ENCODE measurements at places on chromosomes 12 and 14. TPM values are rescaled to one million over a fixed set of nuclear protein-coding genes. Genes with fewer than 3 reads are reported as not detected.

OAS1 gene
- total RNA-seq: 3.6 TPM

TAS2R8 gene
- total RNA-seq: 0.36 TPM

GRCh38 chr12:102010265-102010994 lies 51.4 kb downstream of the WASHC3 start:
- no peaks in the 10 kb centered on the region for H3K36me3 ChIP-seq
- H3K4me1 ChIP-seq: no peaks in the 10 kb centered on the region
- H3K27me3 ChIP-seq: no peaks in the 10 kb centered on the region
- DNase-seq: no peak
- H3K27ac ChIP-seq: no peak overlapping the region
- H3K4me3 ChIP-seq: no peak overlapping the region

DNA sequence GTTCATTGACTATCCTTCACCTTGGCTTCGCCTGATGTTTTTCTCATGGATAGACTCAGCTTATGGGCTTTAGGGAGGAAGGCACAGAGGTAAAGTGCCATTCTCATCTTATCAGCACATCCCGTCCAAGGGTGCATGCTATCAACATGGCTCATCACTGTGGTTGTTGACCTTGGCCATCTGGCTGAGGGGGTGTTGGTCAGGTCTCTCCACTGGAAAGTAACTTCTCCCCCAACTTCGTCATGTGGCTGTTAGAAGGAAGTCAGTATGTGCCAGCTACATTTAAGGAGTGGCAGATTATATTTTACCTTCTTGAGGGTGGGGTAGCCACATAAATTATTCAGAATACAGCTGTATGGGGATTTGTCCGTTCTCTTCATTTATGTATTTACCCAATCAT lies 68.9 kb downstream of the EML1 start:
- peaks cover 13% of the 10 kb centered on the region for H3K4me1 ChIP-seq
- H3K27me3 ChIP-seq: no peaks in the 10 kb centered on the region
- no peaks in the 10 kb centered on the region for H3K36me3 ChIP-seq
- peak; percentile 90 for DNase-seq
- H3K27ac ChIP-seq: peak overlapping the region; percentile 3

DNA sequence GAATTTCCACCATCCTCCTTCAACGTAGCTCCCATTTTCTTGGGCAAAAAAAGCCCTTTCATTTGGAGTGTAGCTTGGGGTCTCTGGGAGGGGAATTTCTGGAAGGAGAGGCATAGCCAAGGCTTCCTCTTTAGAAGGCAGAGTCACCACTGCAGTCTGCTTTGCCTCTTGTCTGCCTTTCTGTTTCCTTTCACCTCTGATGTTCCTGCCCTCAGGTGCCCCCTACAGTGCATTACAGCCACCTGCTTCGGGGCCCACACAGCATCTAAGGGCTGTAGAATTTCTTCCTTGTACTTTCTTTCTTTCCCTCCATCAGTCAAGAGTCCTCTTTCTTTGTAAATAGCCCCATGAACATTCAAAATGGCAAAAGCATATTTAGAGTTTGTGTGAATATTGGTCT lies 1313.9 kb downstream of the TMEM121 start:
- H3K4me3 ChIP-seq: no peak overlapping the region
- DNase-seq: no peak
- H3K27me3 ChIP-seq: no peaks in the 10 kb centered on the region
- H3K27ac ChIP-seq: no peak overlapping the region
- no peaks in the 10 kb centered on the region for H3K36me3 ChIP-seq

DNA sequence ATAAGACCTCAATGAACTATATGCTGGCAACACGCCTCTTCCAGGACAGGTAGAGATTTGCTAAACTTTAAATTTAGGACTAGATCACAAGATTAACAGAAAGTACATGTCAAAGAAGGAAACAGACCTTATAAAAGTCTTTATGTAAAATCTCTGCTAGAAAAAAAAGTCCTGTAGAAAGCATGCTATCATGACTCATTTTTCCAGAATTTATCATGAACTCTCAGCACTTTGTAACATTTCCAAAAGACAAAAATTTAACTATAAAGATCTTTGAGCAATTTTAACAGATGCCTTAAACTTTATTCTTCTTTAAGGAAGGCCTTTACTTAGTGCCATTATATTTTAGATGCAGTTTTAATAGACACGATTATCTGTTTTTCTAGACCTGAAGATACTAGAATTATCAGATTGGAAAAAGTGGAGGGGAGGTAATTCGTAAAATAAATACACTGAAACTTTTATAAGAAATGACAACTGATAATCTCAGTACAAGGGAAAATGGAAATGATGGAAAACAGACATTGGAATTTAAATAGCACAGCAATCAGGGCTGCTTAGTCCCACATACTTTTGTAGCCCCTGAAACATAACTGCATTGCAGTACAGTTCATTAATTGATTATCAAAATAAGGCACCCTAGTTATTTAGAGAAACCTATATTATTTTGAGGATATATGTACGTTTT lies 92.0 kb downstream of the TTLL5 start:
- no peak overlapping the region for H3K4me3 ChIP-seq
- H3K36me3 ChIP-seq: peaks cover 4% of the 10 kb centered on the region
- H3K27me3 ChIP-seq: no peaks in the 10 kb centered on the region
- H3K4me1 ChIP-seq: peaks cover 28% of the 10 kb centered on the region
- DNase-seq: no peak

GRCh38 chr12:42128327-42128726 lies 16.3 kb downstream of the GXYLT1 start:
- H3K27ac ChIP-seq: no peak overlapping the region
- no peaks in the 10 kb centered on the region for H3K36me3 ChIP-seq
